ENCODE measurements at places on chromosomes 12 and 14.

- no peak for DNase-seq
Observed at GRCh38 chr12:115394496-115395220, 710.7 kb upstream of the TBX3 start.

DNA sequence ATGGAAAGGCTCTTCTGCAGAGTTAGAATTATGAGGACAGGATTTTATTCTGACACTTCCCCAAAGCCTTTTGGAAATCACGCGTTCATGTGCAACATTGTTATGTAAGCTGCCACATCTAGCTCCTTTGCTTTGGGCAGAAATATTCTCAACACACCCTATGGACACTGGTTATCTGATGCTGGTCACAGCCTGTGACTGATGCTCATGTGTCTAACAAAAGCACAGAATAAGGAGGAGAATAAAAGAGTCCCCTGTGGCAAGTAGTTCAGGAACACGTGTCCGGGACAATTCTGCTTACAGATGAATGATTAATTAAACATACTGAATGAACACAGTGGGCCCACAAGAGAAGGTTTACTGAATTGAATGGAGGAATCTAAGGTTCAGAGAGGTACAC lies 22.1 kb downstream of the FOXN3 start:
- DNase-seq, result no peak

- DNase-seq, result no peak
Observed at GRCh38 chr14:79693935-79694334, 517.4 kb downstream of the DIO2 start.

GRCh38 chr12:38350342-38351174 lies 34.0 kb downstream of the ALG10B start:
- DNase-seq, result no peak

GRCh38 chr12:16228067-16228466 lies 49.4 kb downstream of the SLC15A5 start:
- DNase-seq, result no peak

GRCh38 chr14:72522847-72523246 lies 371.1 kb downstream of the DPF3 start:
- DNase-seq, result no peak

GRCh38 chr14:92430686-92431085 lies 82.9 kb upstream of the RIN3 start:
- no peak for DNase-seq

- DNase-seq, result no peak
Observed at GRCh38 chr14:58822856-58823255, 185.1 kb downstream of the DACT1 start.

DNA sequence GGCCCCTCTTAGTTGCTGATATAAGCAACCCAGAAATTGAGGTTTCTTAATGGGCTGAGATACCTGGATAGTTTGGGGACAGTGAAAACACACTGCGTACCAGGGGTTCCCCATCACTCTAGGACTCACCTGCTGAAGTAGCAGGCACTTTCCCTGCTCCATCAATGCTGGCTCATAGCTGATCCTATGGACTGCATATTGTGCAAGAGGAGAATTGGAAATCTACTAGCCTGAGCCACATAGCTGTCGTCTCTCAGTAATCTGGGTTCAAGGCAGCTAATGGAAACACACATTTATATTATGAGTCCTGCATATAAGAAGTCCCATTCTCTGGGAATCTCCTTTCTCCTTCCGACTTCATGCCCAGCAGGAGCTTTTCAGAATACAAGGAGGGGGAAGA lies 7.3 kb upstream of the DUSP6 start:
- DNase-seq, result no peak

- no peak for DNase-seq
Observed at GRCh38 chr14:64541261-64541971, 875 bp downstream of the HSPA2 start.

GRCh38 chr12:26845057-26845666 lies 12.2 kb upstream of the ITPR2 start:
- DNase-seq, result no peak

- DNase-seq, result no peak
Observed at GRCh38 chr12:109831929-109832328, 1.3 kb downstream of the TRPV4 start.

DNA sequence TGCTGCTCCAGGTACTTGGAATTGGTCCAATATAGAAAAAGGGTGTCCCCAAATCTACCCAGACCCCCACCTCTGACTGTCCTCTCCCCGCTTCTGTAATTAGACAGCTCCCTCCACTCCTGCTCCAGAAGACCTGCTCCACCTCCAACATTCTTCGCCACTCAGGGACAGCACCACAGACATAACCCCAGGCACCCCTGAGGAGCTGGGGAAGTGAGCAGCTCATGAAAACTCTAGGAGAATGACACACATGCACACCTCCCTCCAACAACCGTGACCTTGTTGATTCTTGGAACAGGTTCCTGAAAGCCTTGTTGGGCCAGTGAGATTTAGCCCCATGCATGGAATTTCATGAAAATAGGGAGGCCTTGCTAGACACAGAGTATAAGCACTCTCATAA lies 8.2 kb downstream of the KRT4 start:
- no peak for DNase-seq

DNA sequence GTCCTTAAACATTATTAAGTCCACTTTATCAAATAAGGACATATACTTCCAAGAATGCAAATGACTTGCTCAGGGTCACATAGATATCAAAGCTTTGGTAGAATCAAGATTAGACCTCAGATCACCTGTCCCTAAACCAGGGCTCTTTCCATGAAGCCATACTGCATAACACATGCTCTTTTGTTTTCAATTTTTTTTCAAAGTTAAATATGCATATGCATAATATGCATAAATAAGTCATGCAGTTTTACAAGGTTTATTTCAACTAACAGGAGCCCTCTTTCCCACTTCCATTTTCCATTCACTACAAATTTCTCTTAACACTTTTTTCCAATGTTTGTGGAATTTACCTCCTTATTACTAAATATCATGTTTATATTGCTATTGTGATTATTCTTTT lies 53.1 kb downstream of the SIX1 start:
- no peak for DNase-seq

- no peak for DNase-seq
Observed at GRCh38 chr12:71011261-71011660, 90.7 kb upstream of the PTPRR start.

GRCh38 chr14:101687756-101688546 lies 73.6 kb upstream of the PPP2R5C start:
- no peak for DNase-seq

DNA sequence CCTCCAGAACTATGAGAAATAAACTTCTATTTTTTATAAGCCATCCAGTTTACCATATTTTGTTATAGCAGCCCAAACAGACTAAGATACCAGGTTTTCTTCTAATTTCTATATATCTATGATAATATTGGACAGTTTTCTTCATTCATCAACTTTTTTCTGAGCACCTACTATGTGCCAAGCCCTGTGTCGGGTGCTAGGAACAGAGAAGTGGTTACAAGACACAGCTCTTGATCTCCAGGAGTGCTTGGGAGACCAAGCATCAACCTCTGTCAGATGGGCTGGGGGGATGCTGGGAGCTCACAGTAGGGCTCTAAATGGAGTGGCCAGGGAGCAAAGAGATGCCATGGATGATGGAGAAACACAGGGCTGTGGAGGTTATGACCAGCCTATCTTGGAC lies 2.9 kb upstream of the WSCD2 start:
- no peak for DNase-seq

GRCh38 chr14:92625213-92625612 lies 111.6 kb downstream of the RIN3 start:
- DNase-seq, result no peak

- DNase-seq, result no peak
Observed at GRCh38 chr12:96054244-96054610, 18.8 kb upstream of the LTA4H start.

DNA sequence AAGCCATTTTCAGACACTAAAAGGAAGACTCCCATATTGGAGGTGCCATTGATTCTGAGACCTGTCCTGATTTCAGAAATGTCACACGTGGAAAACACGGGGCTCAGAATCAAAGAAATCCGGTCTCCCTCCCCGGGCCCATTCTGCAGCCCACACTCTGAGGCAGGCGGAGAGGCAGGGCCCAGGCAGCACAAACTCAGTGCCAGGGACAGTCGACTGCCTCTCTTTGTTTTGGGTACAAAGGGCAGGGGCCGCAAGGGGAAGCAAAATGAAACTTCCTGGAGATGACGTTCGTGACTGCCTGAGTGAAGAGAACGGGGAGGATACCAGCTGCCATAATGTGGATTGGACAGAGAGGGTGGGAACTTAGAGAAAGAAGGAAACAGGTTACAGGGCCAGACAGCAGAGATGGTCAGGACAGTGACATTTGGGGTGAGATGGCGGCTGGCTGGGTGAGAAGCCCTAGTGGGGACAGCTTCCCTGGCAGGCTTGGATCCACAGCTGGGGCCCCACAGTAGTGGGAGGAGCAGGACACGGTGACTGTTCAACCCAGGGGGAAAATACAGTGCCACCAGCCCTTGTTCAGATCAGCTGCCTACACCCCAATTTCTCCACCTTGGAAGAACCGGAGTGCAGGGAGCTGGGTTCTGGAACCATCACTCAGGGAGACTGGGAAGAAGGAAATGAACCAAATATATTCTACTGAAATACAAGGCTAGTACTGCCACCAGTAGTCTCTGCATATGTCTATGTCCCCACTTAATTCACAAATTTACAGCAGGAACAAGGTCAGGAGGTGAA lies 8.1 kb downstream of the GAPDH start:
- no peak for DNase-seq

DNA sequence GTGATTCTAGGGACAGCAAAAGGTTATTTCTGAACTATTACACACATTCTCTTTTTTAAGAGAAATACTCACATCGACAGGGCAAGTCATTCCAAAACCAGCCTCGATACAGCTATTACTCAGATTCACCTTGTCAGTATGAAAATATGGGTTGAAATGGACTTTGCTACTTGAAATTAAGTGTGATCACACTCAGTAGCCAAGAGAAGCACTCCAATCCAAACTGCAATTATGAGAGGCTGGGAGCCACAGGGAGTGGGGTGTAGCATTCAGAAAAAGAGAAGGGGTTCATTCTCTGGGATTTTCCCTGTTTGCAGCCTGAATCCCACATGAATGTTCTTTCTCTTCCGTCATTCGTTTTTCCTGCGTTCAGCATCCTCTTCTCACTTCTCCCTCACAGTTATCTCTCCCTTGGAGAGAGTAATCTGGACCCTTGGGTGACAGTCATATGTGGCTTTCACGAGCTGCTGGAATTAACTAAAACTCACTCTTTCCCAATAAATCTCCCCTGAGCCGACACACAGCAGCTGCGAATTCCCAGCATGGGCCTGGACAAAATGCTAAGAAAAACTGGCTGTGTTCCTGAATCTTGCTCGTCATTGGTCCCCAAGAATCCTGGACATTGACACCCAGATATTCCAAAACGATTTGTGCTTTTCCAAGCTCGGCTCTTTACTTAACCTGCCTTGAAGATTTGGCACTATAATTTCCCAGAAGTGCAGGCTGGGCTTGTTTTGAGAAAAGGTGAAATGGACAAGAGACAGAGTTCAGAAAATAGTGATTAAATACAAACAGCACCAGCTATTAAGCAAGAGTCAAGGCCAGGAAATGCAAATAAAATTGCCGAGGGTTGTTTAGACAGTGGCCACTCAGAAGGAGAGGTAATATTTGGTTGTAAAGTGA lies 199.5 kb upstream of the PLEKHG7 start:
- DNase-seq, result no peak

- no peak for DNase-seq
Observed at GRCh38 chr12:1594006-1594260, 448 bp downstream of the FBXL14 start.

GRCh38 chr14:68779761-68780323 lies 13.0 kb downstream of the ZFP36L1 start:
- no peak for DNase-seq

GRCh38 chr14:36451310-36452065 lies 68.5 kb downstream of the NKX2-1 start:
- no peak for DNase-seq

DNA sequence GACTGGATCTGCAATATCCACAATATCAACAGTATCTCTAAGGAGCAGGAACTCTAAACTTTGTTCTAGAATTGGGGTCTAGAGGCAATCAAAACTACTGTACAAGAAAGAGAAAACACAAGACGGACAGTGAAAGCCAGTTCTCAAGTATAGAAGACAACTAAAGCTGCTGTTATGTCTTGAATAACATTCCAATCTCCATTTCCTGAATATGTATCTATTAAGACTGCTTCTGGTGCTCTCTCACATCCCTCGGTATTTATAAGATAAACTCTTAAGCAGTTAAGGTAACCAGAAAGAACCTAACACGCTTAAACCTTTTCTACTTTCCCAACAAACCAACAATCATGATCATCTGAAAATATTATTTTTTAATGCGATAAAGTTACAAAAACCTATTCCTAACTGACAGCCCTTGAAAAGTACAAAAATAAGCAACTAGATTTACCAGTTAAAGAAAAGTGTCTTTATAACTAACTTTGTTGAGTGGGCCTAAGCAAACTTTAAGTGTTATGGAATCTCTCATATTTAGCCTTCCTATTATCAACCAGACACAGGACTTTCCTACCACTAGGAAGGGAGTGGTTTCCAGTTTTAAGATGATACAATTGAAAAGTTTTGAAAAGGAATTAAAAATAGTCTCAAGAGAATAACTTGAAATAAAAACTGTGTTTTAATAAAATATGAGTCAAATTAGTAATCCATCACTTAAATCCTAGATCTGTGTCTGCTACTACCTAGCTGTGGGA lies 30.7 kb downstream of the NUMB start:
- no peak for DNase-seq

DNA sequence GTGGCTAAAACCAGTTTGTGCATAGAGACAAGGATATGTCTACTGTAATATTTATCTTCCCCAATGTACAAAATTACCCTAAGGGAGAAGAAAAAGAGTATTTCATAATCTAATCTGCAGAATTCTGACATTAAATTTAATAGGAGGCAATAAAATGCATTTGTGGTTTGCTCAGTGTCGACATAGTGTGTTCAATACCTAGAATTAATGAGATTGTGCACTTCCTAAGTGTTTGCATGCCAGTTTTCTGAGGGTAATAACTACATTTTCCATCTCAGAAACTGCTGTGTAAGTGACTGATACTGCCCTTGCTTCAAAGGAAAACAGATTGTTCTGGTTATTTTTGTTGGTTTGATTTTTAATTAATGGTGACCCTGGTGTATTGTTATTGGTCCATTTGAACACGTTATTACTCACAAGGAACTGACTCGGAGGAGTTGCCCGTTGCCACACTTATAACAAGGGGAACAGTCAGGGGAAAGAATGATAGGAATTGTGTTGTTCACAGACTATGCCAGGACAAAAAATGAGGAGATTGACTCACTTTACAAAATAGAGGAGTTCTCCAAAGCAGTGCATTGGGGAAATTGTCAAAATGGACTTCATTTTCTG lies 960.3 kb upstream of the TMEM132C start:
- DNase-seq, result no peak

- no peak for DNase-seq
Observed at GRCh38 chr12:13002301-13003097, 2.4 kb upstream of the HEBP1 start.

GRCh38 chr14:85531141-85531586 lies 1.2 kb downstream of the FLRT2 start:
- DNase-seq, result no peak

- DNase-seq, result no peak
Observed at GRCh38 chr12:109247831-109248654, 61.0 kb downstream of the FOXN4 start.

- no peak for DNase-seq
Observed at GRCh38 chr12:55847603-55848291, 5.0 kb upstream of the MMP19 start.

GRCh38 chr14:65922142-65922541 lies 509.6 kb downstream of the FUT8 start:
- no peak for DNase-seq

GRCh38 chr14:90235179-90235976 lies 21.0 kb upstream of the PSMC1 start:
- DNase-seq, result peak; percentile 53

- DNase-seq, result no peak
Observed at GRCh38 chr14:99576304-99576703, 27.7 kb downstream of the CCDC85C start.

- no peak for DNase-seq
Observed at GRCh38 chr14:33307691-33308251, 369.1 kb downstream of the NPAS3 start.
